ENCODE measurements at places on chromosomes 1 and 21.

DNA sequence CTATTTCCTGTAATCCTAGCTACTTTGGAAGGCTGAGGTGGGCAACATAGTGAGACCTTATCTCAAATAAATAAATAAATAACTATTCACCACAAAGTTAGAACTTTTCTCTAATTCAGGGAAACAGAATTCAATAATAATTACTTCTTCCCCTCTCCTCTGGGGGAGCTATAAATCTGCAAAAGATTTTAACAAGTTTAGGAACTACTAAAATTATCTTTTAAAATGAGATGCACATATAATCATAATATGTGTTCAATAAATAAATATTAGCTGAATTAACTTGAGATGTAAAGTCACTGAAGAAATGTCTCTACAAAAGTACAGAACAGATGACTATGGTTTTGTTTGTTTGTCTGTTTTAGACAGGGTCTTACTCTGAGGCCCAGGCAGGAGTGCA lies 14.1 kb downstream of the WDR47 start:
- DNase-seq = no peak

DNA sequence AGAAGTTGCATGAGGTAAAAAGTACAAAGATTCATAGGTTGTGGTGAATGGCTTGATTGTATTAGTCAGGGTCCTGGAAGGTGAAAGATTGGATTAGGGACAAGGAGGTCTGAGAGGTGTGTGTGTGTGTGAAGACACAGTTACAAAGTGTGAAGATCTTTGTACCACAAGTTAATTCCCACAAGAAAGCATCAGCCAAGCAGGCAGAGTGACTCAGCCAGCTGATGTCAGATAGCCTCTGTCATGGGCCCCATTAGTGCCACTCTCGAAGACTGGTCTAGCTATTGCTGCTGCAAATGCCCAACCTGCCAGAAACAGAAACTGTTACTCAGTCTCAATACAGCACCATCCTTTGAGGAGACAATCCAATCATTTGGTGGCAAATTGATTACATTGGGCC lies 96.5 kb downstream of the DTL start:
- DNase-seq = no peak

- no peak for DNase-seq
These were observed 25.6 kb downstream of the DPYD start for GRCh38 chr1:97895278-97895677.

- no peak for DNase-seq
These were observed 25.9 kb downstream of the HSD3B2 start for GRCh38 chr1:119440721-119441307.

All from ureter (tissue), 1 donor.